ENCODE measurements at places on chromosomes 7 and 10.

GRCh38 chr10:44627591-44628354 lies 242.9 kb upstream of the CXCL12 start:
- DNase-seq = no peak

DNA sequence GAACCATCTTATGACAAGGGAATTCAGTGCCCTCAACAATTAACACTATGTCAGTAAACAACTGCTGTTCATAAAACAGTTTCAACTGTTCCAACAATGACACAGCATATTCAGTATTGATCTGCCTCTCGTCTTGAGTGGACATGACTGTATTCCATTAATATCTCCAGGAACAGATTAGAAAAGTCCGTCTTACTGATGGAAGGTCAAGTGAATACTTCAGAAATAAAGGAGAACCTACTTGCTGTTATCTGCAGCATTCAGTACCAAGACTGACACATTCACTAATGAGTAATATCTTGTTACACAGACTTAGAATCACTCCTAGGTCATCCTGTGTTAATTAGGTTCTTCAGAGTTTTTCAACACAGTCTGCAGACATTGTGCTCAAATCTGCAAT lies 12.1 kb downstream of the KBTBD2 start:
- peak; percentile 17 for DNase-seq

- no peak for DNase-seq
Observed at GRCh38 chr10:77463967-77464745, 173.5 kb downstream of the KCNMA1 start.

DNA sequence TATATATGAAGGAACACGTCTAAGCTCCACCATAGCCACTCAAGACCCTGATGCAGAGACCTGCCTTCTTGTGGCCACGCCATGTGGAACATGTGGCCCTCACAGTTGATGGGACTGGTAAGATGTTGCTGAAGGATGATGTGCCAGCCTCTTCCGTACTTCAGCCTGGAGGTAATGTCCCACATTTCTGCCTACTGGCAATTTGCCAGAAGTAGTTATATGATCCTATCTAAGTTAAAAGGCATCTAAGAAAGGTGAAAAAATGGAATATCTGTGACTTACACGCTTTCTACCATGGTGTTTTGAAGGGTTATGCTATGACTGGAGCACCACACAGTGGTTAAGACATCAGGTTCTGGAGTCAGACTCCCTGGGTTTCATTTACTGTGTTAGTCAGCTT lies 948.7 kb upstream of the GHITM start:
- no peak for DNase-seq

GRCh38 chr7:23531050-23531793 lies 559 bp downstream of the TRA2A start:
- peak; percentile 37 for DNase-seq

- DNase-seq = no peak
Observed at GRCh38 chr10:102311025-102311420, 65.7 kb downstream of the GBF1 start.

- DNase-seq = no peak
Observed at GRCh38 chr7:129162732-129163131, 18.2 kb downstream of the TSPAN33 start.

GRCh38 chr10:1631282-1631681 lies 106.0 kb downstream of the ADARB2 start:
- DNase-seq = no peak

DNA sequence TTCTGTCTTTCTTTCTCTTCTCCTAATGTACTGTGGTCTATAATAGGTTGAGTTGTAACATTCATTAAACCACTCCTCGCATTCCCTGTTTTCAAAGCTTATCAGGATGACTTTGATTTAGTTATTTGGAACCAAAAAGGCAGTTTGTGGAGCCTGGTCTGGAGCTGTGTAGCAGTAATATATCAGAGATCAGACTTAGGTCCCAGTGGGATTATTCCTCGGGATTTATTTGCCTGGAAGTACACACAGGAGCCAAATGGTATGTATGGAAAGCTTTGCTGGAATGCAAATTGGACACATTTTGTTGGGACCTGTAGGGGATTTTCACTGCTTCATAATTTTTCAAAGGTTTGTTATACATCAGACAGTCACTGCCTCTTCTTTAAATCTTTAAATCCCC lies 40.9 kb downstream of the GBF1 start:
- no peak for DNase-seq

DNA sequence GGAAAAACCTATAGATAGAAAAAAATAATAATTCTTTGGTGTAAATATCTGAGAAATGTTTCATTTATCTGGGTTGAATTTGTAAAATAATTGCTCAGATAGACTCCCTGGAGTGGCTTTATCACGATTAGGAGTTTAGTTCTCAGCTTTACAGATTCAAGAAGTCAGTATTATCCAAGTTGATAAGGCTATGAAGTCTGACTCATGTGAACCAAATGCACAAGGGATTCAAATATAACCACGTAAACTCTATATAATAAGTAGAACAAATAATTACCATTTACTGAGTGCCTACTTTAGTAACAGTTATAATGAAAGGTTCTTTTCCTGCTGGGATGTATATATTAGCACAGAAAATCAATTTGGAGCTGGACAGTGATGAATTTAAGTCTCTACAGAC lies 290.4 kb downstream of the PRKG1 start:
- DNase-seq = no peak

DNA sequence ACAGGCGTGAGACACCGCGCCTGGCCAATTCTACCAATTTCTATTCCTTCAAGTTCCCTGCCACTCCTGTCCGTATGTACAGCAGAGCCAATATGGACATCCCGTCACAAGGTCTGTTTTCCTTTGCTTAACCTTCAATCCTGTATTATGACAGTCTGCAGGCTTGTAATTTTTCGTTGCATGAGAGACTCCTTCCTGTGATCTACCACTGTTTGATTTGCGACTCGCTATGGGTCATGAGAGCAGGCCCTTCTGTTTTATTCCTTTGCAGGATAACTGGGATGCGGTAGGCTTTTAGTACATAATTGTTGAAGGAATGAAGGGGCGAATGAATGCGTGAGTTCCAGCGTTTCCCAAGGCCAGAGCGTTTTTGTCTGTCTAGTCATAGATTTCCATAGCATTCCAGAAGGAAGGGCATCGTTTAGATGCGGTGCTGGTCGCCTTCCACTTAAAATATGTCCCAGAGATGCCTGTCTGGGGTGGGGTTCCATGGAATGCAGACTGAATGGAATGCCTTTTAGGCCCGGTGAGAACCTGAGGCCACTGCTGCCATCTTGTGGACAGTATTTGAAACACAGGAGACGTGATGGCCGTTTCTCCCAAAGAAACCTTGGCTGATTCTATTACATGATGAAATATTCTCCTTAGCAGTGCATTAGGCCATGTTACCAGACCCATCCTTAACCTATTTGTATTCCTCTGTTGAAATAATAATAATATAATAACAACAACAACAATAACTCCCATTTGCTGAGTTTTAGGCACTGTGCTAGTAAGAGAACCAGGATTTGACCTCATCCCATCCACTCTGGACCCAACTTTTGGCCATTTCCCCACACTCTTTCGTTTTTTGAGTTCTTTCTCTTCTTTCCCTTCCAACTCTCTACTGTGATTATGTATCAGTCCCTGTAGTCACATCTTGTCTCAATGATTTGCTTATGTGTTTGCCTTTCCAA lies 193.2 kb downstream of the MYOF start:
- DNase-seq = no peak

DNA sequence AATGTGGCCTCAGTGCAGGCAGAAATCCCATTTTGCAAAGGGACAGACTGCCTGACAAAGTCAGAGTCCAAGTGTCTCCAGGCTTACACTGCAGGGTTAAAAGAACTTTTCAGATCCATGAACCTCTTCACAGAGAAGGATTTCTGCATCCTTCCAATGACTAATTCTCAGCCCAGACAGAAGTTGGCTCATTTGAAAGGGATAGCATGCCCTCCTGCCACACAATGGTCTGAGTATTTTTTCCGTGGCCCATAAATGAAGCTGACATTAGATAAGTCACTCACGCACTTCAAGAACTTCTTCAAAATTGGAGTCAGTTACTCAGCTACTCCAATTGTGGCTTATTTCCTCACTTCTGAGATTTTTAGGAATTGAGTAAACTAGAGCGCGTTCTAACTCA lies 170.2 kb downstream of the PLXNA4 start:
- no peak for DNase-seq

DNA sequence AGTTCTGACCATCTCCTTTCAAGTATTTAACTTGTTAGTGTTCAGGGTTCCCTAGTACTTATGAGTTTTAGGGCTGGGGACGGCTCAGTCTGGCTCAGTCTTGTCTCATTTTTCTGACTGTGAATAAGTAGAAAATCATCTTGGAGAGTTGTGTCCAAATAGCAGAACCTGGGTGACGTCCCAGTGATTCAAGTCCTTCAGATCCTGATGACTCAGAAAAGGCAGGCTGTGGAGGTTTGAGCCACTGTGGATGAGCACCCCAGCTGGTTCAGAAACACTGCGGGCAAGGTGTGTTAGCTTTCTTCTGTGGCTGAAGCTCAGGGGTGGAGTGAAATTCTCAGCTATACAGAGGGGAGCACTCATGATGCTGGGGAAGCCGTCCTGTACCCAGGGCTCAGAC lies 154.4 kb upstream of the NPY start:
- DNase-seq = no peak

GRCh38 chr7:121561717-121562116 lies 165.6 kb upstream of the FAM3C start:
- DNase-seq = no peak

Data from NCI-H524 (cell line).